ENCODE measurements at places on chromosomes 2 and 18.

- DNase-seq, result no peak
Observed at GRCh38 chr2:157995117-157995516, 106.6 kb upstream of the UPP2 start.

- DNase-seq, result no peak
Observed at GRCh38 chr18:23890589-23890988, 124.0 kb upstream of the TTC39C start.

- no peak for DNase-seq
Observed at GRCh38 chr2:237137626-237138323, 52.1 kb downstream of the COPS8 start.

DNA sequence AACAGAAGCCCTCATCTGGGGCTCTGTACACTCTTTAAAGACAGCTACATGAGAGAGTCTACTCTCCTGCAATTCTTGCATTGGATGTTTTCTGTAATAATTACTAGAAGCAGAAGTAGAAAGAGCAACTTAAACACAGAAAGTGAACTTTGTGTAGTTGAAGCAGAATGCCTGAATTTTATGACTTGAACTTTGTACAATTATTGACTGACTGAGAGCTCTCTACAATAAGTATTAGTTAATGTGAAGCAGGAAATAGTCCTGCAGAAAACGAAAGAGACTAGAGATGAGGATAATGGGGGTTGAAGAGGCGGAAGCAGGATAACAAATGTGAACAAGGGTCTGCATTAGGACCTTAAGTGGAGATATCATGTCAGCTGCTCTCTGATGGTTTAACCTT lies 79.2 kb upstream of the STK39 start:
- no peak for DNase-seq

- no peak for DNase-seq
Observed at GRCh38 chr18:392928-393573, 107.5 kb downstream of the COLEC12 start.

DNA sequence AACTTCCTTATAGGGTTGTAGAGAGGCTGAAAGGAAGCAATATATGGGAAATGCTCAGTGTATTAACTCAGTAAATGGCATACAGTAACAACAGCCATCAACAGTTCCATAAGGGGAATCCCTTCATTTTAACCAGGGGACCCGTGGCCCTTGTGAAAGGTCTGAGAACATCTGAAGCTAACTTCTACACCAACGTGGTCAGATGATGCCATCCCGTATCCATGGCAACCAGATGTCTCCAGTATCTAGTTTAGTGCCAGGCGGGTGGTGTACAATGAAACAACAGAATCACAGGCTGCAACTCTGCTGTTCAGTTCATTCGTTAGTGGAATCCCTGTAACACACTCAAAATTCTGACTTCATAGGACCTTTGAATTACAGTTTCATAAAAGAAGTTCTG lies 162.3 kb downstream of the TGIF1 start:
- DNase-seq, result no peak

DNA sequence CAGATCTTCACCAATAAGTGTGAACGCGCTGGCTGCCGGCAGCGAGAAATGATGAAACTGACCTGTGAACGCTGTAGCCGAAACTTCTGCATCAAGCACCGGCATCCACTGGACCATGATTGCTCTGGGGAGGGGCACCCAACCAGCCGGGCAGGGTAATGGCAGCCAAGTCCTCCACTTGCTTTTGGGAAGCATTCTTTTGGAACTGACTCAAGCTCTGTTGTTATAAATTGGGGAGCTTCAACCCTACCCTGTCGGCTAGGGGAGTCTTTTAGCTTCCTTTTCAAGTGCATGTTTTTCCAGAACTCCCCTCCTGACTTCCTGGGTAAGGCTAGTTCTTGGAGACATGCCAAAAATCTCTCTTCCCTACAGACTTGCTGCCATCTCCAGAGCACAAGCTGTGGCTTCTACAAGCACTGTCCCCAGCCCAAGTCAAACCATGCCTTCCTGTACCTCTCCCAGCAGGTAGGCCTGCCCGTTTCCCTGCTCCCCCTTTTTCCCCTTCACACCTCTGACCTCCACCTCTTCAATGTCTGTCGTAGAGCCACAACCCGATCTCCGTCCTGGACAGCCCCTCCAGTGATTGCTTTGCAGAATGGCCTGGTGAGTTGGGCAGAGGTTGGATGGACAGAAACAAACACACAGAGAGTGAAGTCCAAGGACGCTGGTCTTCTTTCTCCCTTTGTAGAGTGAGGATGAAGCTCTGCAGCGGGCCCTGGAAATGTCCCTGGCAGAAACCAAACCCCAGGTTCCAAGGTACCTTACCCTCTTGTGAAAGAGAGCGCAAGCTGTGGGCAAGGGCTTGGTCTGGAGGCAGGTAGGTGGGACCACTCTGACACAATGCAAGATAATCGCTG lies 1.5 kb downstream of the ZFAND2B start:
- DNase-seq, result no peak

- DNase-seq, result no peak
Observed at GRCh38 chr18:32258558-32259204, 68.8 kb downstream of the MEP1B start.

GRCh38 chr2:197547163-197547900 lies 31.5 kb downstream of the MOB4 start:
- DNase-seq, result no peak

DNA sequence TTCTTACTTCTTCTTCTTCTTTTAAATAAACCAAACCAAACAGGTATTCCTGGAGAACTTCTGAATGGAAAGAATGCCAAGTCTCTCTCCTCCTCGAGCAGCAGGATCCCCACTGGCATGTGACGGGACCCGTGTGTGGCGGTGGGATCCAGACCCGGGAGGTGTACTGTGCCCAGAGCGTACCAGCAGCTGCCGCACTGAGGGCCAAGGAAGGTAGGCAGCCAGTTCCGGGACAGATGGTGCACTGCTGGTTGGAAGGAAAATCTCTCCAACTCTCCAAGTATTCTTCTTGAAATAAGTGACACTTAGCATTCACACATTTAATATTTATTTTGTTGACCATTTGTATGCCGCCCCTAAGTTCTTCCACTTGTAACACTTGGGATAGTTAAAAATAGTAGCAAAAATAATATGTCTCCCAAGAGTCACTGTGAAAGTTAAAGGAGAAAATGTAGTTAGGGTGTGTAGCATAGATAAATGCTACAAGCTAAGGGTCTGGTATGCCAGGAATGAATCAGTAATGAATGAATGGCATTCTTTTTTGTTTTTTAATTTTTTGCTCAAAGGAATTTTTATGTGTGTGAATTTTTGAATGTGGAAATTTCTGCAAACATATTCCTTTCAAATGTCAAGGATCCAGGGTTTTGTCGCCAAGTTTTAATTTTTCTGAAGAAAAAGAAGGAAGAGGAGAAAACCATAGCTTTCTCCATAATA lies 349.9 kb downstream of the THSD7B start:
- DNase-seq, result no peak

- no peak for DNase-seq
Observed at GRCh38 chr2:70777450-70777849, 9.4 kb upstream of the ADD2 start.

DNA sequence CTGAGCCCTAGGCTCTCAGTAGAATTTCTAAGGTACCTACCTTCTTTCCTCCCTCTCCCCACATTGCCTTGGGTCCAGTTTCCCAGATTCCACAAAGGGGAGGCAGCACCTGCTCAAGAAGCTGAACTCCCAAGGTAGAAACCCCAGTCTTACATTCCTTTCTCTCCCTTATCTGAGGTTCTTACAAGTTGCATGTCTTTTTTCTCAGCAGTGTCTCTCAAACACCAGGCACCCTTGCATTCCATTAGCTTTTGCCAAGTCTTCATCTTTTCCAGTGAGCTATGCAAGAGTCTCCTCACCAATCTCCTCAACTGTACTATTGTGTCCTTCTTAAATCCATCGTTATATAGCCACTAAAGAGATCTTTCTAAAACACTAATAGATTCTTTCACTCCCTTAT lies 4.1 kb upstream of the NT5C1B start:
- no peak for DNase-seq

DNA sequence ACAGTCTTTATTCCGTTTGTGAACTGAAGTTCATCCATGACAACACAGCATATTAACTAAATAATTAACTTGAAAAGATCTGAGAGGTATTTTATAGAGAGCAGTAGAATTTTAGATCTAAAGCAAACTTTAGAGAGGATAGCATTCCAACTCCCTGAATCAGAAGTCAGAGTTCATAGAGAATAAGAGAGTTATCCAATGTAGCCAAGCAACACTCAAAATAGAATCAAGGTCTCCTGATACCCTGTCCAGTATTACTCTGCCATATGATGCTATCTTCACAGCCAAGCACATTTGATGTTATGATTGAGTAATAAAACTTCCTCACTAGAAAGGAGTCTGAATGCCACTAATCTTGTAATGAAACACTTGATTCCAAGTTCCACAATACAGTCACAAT lies 55.5 kb downstream of the RIT2 start:
- DNase-seq, result no peak

DNA sequence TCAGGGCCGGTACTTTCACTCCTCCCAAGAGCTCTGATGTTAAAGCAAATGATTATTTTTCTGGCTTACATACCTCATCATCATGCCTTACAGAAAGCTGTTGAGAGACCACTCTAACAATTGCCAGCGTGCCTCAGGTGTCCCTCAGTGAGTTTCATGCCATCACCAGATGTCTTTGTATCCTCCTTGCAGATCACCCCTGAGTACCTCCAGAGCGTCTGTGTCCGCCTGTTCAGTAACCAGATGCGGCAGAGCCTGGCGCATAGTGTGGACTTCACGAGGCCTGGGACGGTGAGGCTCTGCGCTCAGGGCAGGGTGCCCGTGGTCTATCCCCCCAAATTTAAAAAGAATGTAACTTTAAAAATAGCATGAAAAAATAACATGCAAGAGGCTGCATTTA lies 41.3 kb downstream of the ARMC9 start:
- no peak for DNase-seq

DNA sequence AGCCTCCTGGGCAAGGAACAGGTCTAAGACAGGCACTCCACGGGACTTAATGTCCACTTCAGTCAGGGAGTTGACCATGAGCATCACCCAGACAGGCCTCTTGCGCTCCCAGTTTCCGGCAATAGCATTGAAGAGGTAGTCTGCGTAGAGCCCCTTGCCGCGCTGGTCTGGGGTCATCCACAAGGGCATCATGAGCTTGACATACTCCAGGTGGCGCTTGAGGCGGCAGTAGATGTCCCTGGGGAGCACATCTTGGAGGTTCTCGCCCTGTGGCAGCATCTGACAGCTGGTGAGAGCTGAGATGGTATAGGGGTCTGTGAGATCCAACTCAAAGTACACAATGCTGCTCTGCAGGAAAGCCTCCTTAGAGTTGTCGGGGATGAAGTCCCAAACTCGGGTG lies 10.6 kb downstream of the TRABD2A start:
- DNase-seq, result no peak

DNA sequence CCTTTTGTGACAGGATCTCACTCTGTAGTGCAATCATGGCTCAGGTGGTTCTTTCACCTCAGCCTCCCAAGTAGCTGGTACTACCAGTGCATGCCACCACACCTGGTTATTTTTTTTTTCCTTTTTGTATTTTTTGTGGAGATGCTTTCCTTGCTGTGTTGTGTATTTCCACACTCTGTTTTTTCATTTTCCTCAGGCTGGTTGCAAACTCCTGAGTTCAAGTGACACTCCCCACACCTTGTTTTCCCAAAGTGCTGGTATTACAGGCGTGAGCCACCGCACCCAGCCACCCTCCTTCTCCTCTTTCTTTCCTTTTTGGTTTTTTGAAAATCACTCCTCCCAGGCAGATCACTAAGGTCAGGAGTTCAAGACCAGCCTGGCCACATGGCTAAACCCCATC lies 65.0 kb downstream of the MYCN start:
- no peak for DNase-seq

GRCh38 chr2:134502104-134502503 lies 216.7 kb downstream of the TMEM163 start:
- no peak for DNase-seq

DNA sequence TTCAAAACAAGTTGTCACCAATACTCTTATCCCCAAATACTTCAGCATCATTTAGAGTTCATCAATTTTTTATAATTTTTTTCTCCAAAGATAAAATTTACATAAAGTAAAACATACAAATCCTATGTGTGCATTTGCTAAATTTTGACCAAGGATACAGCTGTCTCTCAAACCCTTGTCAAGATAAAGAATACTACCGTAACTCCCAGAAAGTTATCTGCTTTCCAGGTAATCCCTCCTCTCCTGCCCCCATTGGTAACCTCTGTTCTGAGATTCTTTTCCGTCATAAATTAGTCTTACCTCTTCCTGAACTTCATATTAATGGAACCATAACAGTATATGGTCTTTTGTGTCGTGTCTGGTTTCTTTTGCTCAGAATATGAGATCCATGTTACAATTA lies 49.2 kb downstream of the BCL2L11 start:
- no peak for DNase-seq

DNA sequence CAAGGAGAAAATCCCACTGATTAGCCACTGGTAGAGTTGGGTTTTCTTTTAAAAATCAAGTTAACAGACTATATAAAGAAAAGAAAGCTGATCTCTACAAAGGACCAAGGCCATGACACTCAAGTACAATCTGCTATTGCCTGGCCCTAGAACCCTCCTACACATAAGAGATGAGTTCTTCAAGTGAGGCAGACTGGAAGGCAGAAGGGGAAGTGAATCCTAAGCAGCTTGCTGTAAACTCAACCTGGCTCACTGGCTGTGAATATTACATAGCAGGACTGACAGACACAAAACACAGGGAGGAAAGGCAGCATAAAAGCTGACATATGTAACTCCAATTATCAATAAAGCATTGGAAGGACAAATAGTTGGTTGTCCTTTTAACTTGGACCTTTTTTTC lies 65.4 kb downstream of the TRIP12 start:
- DNase-seq, result peak; percentile 70

DNA sequence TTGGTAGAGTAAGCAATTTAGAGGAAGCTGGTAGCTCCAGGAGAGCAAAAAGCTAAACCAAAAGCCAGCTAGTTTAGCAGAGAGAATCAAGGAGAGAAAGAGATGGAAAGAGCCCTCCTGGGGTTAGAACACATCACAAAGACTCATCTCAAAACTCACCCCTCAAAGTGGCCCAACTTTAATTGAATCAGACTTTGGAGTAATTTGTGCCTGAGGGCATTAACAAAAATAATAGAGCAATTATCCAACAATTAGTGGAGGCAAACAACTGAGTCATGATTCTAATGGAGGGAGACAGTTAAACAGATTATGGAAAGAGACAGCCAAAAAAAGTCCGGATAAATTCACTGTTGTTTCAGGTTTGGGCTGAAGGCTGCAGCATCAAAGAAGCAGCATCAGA lies 417.4 kb downstream of the KCNJ3 start:
- DNase-seq, result no peak

GRCh38 chr2:309148-309953 lies 21.5 kb upstream of the ALKAL2 start:
- no peak for DNase-seq
